Kidney glomerular epithelial cell (primary cell): ENCODE measurements at places on chromosomes 2 and 18.

DNA sequence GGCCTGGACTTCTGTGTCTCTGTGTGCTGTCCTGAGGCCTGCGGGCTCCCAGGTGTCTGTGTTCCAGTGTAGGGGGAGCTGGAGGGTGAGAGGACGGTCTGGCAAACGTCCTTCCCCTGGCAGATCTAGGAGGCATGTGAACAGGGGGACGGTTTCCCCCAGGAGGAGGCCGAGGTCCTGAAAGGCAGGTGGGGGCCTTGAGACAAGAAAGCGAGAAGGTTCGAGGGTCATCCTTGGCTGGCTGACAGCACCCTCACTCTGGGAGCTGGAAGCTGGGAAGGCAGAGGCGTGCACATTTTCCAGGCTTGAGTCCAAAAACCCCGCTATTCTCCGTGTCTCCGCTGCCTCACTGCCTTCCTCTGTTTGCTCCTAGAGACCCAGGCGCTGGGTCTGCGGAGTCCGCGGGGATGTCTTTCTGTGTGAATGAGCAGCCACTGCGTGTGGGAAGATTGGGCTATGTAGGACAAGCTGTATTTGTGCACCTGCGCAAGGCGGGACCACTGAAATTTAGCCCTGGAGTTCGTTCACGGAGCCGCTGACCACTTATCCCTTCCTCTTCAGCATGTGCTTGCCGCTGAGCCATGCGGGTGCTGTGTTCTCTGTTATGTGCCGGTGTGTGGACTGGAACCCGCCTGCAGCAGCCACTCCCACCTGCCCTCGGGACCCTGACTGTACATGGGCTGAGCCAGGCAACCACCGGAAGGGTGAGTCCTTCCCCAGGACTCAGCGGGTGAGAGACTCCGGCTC is 43.7 kb downstream of the TWIST2 start:
- DNase-seq: no peak

DNA sequence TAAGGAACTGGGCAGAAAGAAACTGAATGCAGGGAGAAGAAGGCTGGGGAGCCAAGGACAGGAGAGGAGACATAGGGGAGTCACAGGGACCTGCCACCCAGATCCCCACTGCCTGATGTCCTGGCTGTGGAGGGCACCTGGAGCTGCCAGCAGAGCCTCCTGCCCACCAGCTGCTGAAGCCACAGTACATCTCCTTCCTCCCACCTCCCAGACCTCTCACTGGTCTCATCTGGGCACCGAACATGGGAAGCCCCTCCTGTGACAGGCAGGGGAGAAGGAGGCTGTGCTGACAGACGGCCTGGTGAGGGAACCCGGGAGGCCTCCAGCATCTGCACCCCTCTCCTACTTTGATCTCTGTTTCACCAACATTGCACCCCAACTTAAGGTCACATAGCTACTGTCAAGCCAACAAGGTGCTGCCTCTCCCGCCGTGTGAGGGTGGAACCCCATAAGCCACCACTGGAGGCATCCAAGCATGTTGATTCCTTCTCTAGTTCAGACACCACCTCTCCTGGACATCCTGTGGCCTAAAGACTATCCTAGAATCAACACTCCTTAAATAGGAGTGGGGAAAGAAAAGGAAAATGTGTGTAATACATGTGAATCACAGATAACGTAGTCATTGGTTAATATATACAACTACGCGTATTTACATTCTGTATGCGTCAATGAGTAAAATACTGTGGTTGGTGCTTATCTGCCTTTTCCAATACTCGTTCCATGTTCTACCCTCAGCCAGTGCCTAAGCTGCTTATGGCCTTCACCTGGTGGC is 3.5 kb upstream of the RNPEPL1 start:
- no peak for DNase-seq

GRCh38 chr2:10900216-10901109 is 11.3 kb upstream of the KCNF1 start:
- DNase-seq: peak; percentile 12

DNA sequence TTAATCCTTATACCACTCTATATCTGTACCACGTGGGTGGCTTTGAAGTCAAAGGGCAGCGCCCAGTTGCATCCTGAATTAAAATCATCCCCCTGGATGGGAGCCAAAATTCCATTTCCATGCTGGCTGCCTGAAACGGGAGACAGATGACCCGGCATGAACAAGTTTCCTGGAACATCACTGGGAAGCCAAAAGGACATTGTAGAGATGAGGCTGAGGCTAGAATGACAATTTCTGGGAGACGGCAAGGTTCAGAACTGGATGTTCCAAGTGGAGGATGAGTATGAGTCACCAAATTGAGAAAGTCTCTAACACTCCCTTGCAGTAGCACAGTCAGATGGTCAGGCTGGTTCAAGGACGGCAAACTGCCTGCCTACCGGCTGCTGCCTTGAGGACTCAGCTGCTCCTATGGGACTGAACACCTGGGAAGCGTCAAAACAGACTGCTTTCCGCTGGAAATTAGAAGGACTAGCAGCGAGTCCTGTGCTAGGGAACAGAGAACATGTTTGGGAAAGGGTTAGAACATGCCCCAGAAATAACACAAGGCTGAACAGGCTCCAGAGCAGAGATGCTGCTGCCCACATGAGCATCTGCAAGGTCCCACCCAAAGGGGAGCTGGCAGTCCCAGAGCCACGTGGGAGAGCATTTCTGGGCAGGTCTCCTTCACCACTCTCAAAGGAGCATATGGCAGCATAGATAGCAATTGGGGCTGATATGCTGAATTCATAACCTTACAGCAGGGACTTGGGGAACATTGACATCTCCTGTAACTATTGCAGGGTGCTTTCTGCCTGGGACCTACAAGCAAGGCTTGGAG is 32.0 kb downstream of the YPEL5 start:
- no peak for DNase-seq

- no peak for DNase-seq
These were observed 859.1 kb upstream of the GCFC2 start for GRCh38 chr2:76569819-76570218.
